IPS DF 19.7 (cell line): ENCODE measurements at places on chromosomes 6 and 20.

GRCh38 chr20:7828437-7828836 is 111.8 kb downstream of the HAO1 start:
- DNase-seq, result no peak

DNA sequence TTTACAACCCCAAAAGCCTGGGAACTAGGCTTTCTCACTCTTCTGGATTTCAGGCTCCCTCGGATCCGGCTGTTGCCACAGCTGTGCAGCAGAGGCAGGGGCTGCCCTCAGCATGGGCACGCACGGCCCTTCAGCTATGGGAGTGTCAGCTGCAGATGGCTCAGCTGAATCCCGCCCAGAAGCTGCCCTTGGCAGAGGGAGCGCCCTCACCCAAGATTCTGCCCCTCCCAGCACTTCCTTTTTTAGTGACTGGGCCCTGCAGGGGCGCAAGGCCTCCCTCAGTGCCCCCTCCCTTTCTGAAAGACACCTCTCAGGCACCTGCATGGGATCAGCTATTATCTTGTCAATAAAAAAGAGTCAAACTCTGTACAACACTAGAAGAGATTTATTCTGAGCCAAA is 67.9 kb upstream of the THBS2 start:
- DNase-seq, result no peak

DNA sequence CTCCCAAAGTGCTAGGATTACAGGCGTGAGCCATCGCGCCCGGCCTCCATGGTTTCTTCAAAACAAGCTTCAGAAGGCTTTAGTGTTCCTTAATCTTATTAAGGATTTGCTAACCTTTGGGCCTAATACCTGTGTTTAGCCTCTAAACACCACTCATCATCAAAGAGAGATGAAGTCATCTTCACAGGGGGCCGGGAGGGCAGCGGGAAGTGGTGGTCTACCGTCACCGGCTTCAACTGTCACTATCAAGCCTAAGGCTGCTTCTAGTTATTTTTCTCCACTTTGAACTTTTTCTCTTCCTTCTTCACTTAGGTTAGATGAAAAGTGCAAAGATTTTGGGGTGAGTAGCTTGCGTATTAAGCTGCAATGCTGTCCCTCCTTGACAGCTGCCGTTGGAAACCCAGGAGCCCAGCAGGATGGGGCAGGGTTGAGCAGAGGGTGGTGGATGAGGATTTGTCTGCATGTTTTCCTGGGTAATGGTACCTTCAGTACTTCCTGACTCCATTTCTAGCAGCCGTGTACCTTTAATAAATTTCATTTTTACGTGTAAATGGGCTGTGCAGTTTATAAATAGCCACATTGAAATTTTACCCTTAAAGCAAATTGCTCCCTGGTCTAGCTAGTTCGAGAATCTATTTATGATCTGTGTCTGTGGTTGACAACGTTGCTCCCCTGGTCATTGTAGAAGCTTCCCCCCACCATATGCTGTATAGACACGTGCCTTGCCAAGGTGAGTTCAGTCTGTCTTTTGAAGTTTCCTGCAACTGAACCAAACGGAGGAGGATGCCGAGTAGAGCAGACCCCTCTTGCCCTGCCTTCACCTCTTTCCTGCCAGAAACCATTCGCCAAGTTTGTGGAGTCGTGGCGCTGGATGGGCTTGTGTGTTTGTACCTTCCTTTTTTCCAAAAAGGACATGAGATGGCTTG is 64.8 kb downstream of the SYNJ2 start:
- no peak for DNase-seq

- no peak for DNase-seq
Observed at GRCh38 chr6:82248273-82248735, 760 bp upstream of the IBTK start.

DNA sequence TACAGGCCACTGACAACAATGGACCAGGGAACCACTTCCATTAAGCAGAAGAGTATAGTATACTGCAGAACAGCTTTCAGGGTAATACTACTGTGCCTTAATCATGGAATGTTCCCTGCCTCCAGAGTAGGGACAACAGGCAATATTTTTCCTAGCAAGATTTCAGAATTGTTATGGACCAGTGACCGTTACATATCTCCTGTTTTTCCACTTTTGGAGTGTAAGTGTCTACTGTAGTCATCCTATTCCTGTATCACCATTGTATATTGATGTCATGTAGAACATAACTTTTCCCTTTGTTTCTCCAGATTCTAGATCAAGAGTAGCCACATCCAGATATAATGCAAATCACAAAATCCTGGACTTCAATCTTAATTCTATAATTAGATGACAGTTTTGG is 1.9 kb upstream of the GJE1 start:
- no peak for DNase-seq

GRCh38 chr6:149963212-149963461 is 606 bp upstream of the ULBP1 start:
- no peak for DNase-seq

GRCh38 chr6:114430534-114431124 is 87.8 kb upstream of the HS3ST5 start:
- no peak for DNase-seq

DNA sequence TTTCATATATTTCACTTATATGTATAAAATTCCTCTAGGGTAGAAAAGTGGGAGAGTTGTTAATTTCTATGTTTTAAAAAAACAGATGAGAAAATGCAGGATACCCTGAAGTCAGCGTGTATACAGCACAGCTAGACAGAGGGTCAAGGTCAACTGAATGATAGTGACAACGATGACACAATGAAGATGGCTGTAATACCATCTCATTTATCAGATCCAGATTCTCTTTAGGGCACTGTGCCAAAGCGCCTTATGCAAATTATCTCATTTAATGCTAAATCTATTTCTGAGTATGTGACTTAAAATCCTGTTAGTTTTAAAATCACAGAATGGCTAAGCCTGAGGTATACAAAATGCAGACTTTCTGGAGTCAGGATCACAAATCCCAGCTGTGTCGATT is 431.4 kb upstream of the RUNX2 start:
- no peak for DNase-seq

DNA sequence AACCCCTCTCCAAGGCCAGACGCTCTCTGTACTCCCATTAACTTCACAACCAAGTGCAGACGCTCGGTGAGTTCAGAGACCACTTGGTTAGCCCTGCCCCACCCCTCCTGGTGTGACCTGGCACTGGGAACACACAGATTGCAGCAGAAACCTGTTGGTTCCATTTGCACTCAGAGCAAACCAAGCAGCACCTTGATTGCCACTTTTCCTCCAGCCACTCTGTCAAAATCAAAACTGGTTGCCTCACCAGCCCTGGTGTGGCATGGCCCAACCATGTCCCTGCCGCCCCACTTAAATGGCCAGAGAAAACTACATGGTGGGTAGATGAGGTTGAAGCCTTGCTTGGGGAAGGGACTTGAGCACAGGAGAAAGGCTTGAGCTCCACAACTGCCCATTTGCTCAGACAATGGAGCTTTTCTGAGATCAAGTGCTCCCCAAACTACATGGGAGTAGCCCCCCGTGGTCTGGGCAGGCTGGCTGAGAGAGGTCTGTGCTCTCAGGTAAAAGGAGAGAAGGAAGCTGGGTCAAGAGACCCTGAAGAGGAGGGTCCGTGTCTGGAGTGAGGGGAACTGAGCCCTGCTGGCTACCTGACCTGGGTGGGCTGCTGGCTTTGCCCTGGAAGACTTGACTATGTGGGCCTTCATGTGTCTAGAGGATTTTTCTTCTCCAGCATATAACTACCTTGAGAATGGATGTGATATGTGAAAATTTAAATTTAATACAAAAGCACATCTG is 43.4 kb downstream of the PLCG1 start:
- DNase-seq, result no peak

GRCh38 chr6:108133594-108134179 is 32.1 kb upstream of the NR2E1 start:
- DNase-seq, result no peak

DNA sequence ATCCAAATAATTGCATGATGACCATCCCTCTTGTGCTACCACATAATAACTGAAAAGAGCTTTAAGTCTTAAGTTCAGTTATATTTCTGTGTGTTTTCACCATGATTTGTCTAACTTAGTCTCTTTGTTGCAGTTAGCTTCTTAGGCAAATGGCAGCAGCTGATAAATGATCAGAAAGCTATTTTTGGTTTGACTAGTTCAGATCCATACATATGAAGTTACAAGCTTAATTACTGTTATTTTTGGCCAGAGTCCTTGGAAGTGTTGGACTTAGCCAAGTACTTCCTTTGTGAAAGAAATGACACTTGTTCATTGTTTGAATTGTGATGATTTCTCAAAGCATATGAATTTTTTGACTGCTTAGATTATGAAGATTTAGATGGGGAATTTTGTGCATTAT is 54.2 kb downstream of the HIVEP1 start:
- no peak for DNase-seq

GRCh38 chr6:106451439-106451838 is 90.9 kb downstream of the CRYBG1 start:
- no peak for DNase-seq

DNA sequence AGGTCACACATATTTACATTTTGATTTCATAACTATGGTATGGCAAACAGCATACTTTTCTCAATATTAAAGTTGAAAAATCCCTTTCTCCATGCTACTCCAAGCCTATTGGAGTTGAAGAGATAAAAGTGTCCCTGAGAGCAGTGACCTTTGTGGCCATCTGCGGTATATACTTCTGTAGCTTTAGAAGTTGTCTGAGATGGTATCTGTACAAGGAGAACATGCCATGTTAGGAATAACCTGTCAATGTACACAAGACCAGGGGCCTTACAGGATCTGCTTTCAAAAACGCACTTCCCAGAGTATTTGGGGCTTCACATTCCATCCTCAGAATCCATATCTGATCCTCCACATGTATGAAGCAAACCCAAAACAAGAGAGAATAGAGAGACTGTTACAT is 226.7 kb downstream of the MEI4 start:
- no peak for DNase-seq

DNA sequence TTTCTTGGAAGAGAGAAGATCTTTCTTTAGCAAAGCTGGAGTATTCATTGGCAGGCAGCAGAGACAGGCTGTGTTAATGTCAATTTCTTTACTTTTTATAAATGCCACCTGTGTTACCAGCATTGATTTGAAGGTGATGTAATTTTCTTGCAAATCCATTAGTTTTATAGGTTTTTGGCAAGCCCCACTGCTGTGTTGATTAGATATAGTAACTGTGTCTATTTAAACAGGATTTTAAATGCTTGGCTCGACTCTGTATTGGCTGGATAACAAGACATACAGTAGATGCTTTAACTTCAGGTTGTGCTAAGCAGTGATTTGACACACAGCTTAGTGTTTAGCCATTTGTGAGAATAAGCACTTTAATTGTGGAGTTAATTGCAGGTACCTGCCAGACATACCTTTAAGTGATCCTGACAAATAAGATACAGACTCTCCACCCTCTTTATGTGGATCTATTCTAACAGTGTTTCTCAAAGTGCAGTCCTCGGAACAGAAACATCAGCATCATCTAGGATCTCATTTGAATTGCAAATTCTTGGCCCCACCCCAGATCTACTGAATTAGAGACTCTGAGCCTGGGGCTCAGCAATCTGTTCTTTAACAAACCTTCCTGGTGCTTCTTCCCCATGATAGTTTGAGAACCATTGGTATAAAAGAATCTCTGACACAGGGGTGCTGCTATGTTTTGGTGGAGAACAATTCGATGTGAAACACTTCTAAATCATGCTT is 397.5 kb downstream of the HDGFL1 start:
- DNase-seq, result no peak

GRCh38 chr6:106820412-106820852 is 154.1 kb downstream of the CD24 start:
- no peak for DNase-seq
